ENCODE measurements at places on chromosomes 5 and 9.

GRCh38 chr5:159095151-159095721 lies 4.5 kb downstream of the EBF1 start:
- DNase-seq: peak; percentile 39

DNA sequence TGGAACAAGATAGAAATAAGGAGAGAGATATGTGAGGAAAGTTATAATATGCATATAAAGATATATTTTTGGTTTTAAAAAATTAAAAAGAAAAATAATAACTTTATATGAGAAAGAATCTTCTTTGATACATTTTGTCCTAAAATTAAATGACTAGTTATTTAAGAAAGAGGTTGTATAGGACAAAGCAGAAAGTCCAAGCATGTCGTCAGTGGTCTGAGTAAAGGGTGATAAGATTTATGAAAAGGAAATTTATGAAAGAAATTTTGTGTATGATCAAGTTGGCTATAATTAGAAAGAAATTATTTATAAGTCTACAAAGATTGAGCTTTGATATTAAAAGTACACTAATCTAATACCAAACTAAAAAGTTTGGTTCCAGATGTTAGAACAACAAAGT lies 32.0 kb downstream of the GTF3C4 start:
- DNase-seq: no peak

DNA sequence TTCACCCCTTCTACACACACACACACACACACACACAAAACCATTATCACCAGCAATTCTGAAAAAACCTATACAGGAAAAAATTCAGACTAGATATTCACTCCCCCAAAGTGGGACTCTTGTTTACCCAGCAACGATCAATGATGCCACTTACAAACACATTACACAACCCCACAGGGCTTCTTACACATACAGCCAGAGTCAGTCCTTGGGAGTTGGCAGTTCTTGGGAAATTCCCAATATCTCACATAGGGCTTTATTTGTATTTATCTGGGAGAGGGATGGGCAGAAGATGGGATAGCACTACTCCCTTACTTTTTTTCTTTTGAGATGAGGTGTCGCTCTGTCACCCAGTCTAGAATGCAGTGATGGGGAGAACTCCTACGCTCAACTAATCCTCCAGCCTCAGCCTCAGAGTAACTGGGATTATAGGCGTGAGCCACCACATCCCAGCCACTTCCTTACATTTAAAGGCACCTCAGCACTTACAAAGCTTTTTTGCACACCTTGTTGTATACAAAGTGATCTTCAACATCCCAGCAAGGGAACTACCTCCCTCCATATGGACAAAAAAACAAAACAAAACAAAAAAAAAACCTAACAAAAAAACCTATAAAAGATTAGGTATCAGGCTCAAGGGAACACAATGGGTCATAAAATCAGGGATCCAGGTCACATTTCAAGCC lies 168.4 kb downstream of the TSSK1B start:
- DNase-seq: peak; percentile 45

- peak; percentile 37 for DNase-seq
These were observed 3.9 kb upstream of the NFIB start for GRCh38 chr9:14317667-14318320.

Measured in fibroblast of the aortic adventitia (primary cell).